Neural crest cell (in vitro differentiated cells): ENCODE measurements at places on chromosomes 7 and 10. TPM values are rescaled to one million over a fixed set of nuclear protein-coding genes. Genes with fewer than 3 reads are reported as not detected.

DNA sequence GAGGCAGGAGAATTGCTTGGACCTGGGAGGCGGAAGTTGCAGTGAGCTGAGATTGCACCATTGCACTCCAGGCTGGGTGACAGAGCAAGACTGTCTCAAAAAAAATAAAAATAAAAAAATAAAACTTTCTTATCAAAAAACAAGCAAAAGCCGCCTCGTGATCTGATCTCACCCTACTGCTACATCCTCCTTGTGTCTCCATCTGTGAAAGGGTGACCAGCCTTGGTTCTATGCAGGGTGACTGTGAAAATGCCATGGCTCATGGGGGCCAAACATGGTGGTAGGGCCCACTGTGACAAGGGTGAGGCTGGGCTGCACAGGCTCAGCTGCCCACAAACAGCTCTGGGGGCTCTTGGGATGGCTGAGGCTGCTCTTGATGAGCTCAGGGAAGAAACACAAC, 968 bp upstream of the OPN4 start:
- DNase-seq, result no peak

DNA sequence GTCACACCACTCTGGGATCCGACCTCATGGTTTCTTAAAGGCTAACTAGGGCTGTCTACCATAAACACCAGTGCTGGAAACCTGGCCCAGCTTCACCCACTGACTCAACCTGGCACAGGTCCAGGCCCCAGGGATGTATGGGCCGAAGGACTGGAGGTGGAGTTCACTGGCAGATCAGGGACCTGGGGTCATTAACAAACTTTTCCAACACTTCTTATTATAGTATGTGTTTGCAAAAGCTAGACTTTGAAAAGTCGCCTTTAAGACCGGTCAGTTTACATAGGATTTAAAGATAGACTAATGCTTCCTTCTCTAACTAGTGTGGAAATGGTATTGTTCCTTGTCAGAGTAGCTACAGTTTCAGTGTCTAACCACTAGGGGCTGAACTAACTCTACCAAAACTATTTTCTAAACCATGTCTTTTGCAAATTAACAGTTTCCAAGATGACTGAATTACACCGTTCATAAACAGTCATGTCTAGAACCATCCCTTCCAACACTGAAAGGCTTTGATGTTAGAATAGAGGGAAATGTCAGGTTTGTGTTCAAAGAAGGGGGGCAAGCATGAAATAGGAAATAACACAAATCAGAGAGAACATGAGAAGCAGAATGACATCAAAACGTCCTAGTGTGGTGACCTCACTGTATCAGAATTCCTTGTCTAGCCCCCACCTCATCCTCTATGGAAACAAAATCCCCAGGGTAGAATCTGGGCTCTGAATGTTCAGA, 29.7 kb downstream of the STN1 start:
- DNase-seq, result no peak

DNA sequence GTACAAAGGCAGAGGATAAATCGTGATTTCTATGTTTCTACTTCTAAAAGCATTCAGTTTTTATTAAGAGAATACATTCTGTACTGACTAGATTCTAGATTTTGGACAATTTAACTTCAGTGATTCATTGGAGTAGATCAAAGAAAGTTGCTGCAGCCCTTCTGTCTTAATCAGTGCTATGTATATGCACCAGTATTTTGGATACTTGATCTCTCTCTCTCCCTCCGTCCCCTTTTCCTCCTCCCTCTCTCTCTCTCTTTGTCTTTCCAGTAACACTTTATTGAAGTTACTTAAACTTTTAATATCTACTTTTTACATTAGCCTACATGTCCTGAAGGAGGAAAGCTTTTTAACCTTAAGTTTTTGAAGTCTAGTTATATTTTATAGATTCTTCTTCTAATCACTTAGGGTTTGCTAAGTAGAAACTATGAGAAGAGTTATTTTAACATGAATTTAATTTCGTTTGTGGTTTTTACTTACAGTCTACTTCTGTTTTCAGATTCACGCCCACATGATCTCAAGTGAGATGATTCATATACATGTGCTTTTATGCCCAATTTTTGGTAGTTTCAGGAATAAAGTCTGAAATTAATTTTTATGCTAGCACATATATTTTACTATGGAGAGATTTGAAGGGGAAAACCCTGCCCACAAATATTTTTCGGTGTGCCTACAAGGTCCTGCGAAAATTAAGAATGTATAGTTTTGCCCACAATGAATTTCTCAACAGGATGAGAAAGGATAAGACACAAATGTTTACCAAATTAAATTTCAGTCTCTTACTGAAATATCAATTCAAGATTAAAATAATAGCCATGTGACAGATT, 9.1 kb downstream of the MDFIC start:
- DNase-seq, result no peak

DNA sequence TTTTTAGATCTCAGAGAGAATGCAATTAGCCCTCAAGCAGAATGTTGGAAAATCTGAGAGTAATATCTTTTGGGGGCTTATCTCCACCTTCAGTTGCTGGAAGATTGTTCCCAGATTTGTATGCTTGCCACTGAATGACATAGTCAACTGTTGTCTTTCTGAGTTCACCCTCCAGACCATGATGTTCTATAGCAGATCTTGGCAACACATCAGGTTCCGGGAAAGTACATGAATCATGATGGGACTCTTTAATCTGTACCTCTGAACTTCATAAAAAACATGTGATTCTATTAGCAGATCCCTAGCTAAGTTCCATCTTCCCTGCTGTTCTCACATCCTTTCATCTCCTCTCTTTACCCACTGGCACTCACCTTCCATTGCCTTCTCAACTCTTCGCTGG, 68.9 kb downstream of the PLCE1 start:
- DNase-seq, result no peak

- no peak for DNase-seq
These were observed 76.9 kb downstream of the INSIG1 start for GRCh38 chr7:155374276-155375252.

DNA sequence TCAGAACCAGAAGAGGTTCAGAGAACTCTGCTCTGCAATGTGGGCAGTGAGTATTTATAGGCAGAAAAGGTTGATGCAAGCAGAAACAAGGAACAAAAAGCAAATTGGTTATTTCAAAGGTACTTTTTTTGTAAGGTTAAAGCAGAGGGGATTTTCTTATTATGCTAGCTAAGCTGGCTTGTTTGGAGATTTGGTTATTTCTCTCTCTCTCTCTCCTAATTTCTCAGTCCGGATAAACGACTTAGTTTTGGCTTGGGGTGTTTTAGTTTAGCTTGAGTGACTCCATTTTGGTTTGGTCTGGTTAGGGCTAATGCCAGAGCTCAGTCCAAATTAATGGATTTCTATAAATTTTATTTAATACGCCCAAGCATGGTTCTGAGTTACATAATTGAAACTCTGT, 566.8 kb downstream of the SH2D4B start:
- DNase-seq, result no peak

GRCh38 chr7:31488562-31489203, 25.2 kb upstream of the ITPRID1 start:
- peak; percentile 38 for DNase-seq

- no peak for DNase-seq
These were observed 97.9 kb downstream of the TMEM168 start for GRCh38 chr7:112692333-112692732.

DNA sequence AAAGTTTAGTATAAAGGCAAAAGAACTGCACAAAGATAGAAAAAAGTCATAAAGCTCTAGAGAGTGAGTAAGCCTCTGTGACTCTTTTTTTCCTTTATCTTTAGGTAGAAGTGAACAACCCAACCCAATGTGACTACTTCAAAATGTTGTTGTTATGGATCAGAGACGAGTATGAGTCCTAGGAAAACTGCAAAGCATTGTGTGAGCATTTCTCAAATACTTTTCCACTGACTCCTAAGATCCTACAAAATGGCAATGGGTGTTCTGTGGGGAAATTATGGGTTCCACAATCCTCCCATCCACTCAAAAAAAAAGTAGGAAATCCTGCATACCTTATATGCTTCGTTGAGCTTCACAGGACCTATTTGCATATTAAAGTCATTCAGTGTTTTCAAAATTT, 177.1 kb downstream of the DGKI start:
- DNase-seq, result no peak

DNA sequence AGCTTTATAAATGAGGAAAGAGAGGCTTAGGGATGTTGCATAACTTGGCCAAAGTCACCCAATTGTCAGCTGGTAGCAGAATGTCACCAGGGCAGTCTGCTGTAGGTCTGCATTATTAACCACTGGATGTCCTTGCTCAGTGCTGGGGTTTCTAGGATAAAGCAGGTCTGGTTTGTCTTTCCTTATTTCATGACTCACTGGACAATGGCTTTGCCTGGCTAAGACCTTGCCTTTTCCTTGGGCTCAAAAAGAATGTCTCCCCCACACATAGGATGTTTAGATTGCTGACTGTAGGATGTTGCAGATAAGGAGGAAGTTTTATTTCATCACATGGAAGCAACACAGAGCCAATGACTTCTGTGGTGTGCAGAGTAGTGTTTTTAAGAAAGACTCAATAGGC, 29.4 kb downstream of the WDFY4 start:
- no peak for DNase-seq

DNA sequence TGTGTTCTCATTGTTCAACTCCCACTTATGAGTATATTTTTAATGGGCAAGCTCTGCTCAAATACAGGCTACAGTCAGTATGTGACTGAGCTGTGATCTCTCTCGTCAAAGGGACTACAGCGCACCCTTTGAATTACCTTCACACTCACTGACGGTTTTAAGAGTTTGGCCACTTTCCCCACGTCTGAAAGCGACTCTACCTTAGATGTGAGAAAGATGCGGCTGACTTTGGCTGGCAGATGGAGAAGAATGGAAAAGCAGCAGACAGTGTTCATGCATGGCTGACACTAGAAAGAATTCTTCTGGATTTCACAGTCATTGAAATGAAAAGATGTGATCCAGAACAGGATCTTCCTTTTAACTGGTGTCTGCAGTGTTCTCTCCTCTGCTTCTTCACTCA, 2.0 kb upstream of the ATRNL1 start:
- no peak for DNase-seq

DNA sequence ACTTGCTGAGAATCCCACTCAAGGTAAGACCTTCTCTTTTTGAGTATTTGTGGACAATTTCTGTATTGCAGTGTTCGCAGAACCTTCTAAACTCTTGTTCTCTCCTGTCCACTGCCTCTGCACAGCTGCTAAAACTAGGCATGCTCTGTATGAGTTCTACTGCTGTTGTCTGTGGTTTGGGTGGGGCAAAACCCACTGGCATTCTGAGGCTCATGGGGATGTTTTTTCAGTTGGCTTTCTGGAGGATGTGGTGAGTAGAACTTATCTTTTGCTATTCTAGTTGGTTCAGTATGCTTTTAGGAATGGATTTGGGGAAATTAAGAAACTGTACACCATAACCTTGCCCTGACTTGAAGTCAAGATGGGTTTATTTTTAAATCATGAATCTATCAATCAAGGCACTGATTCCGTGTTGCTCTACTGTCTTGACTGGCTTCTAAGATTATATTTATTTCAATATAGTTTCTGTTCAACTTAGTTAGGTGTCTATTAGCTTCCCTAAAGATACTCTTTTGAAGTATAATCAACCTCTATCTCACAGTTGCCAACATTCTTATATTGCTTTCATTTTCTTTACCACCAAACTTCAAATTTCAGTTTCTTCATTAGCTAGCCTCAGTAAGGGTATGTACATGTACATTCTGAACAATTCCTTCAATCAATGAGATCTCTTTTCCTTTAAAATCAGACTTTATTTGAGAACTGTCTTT, 25.0 kb upstream of the C1GALT1 start:
- no peak for DNase-seq

- no peak for DNase-seq
These were observed 9.2 kb downstream of the NUP42 start for GRCh38 chr7:23191022-23191421.

CRYGN gene
- total RNA-seq, result 0.16 and 0.32 TPM in 2 replicates

LBX1 gene
- 1.0 and 1.1 TPM in 2 replicates for total RNA-seq

TMEM26 gene
- total RNA-seq, result 0.05 and 0.23 TPM in 2 replicates

EMX2 gene
- total RNA-seq, result 1.0 and 1.1 TPM in 2 replicates

MYH16 gene
- not detected in 2 replicates for total RNA-seq

GOLGA7B gene
- total RNA-seq, result 0.30 and 0.36 TPM in 2 replicates

COL1A2 gene
- total RNA-seq, result 98.8 and 110 TPM in 2 replicates

TDRD1 gene
- total RNA-seq, result not detected in 2 replicates

AASS gene
- 82.0 and 84.4 TPM in 2 replicates for total RNA-seq

P4HA1 gene
- total RNA-seq, result 32.2 and 36.0 TPM in 2 replicates

MAGI2 gene
- 10.0 and 10.1 TPM in 2 replicates for total RNA-seq

ADCY1 gene
- 13.7 and 14.2 TPM in 2 replicates for total RNA-seq
